Stimulated activated CD8-positive, alpha-beta memory T cell treated with anti-CD3 and anti-CD28 coated beads, Interleukin-12 subunit alpha, Interleukin-12 subunit beta, amount 100 ng/mL, for 1 hour (primary cell): ENCODE measurements at places on chromosomes 16 and 17.

GRCh38 chr17:82230609-82231311 is 1.9 kb downstream of the SLC16A3 start:
- no peak for DNase-seq

DNA sequence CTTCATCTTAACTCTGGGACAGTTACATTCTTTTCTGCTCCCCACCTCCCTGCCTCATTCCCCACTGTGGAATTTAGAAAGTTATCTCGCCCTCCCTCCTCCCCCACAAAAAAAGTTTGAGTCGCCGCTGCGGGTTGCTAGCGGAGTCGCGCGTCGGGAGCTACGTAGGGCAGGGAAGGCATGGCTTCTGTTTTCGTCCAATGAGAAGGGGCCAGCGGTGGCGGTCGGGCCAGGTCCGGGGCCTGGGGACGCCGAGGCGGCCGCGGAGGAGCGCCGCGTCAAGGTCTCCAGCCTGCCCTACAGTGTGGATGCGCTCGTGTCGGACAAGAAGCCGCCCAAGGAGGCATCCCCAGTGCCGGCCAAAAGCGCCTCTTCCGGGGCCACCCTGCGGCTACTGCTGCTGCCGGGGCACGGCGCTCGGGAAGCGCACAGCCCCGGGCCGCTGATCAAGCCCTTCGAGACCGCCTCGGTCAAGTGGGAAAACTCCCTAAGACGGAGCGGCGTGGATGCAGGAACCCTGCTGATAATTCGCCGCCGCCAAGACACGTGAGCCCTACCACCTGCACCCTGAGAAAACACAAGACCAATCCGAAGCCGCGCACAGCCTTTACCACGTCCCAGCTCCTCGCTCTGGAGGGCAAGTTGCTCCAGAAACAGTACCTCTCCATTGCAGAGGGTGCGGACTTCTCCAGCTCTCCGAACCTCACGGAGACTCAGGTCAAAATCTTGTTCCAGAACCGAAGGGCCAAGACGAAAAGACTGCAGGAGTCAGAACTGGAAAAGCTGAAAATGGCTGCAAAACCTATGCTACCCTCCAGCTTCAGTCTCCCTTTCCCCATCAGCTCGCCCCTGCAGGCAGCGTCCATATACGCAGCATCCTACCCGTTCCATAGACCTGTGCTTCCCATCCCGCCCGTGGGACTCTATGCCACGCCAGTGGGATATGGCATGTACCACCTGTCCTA is 8.9 kb downstream of the OR4D1 start:
- peak; percentile 32 for DNase-seq

DNA sequence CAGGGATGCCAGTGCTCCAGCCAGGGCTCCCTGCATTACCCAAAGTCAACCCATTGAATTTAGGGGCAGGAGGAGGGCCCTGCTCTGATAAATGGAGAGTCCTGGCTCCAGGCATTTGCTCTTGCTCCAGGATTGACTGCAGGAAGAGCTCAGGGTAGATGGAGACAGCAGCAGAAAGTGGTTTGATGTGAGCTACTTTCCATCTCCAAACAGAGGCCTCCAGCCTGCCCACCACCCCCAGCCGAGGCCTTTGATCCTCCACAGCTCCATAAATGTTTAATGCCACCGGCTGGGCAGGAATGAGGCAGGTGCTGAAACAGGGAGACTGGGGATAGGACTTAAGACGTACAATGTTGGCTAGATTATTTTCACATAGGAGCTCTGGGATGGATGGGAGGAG is 4.3 kb upstream of the SEZ6 start:
- DNase-seq = no peak

DNA sequence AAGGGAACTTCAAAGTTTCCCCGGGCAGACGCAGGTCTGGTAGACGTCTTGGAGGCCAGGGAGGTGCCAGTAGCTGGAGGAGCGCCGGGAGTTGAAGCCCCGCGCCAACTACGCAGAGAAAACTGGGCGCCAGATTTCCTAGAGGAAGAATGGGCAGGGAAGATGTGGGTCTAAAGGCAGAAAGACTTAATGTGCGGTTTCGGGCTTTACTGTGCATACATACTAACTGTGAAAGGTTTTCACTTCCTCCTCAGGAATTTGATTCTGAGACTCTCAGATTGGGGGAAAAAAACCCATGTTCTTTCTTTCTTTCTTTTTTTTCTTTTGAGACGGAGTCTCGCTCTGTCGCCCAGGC is 331 bp upstream of the ZNF287 start:
- no peak for DNase-seq

DNA sequence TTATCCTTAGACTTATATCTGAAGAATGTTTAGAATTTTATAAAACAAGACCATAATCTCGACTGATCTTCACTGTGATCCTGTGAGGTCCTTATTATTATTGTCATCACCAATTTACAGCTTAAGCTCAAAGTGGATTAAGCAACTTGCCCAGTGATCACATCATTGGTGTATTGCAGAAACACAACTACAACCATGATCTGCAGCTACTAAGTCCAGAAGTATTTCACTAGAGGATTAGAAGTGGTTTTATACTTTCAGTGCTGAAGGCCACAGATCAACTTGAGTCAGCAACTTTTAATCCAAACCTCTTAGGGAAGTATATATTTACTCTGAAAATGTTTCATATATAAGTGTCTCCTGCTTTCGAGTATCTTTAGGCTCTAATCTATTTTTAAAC is 624.3 kb upstream of the SOX9 start:
- no peak for DNase-seq

DNA sequence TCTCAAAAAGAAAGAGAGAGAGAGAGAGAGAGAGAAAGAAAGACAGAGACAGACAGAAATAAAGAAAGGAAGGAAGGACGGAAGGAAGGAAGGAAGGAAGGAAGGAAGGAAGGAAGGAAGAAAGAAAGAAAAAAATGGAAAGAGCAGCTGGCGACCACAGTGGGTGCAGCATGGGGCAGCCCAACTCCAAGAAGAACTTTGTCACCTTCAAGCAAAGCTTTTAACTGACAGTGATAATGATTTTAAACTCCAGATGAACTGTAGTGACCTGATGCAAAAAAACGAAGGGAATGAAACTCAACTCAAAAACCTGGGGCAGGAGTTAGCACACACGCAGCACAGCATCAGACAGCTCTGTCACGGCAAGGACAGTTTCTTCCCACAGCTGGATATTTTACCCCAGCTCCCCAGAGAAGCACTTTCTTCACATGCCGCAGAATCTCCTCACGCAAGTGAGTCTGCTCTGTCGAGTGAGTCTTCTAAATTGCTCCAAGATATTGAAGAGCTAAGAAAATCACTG is 5.0 kb upstream of the ARHGAP17 start:
- no peak for DNase-seq

- no peak for DNase-seq
Observed at GRCh38 chr16:65119435-65119834, 2.4 kb downstream of the CDH11 start.

DNA sequence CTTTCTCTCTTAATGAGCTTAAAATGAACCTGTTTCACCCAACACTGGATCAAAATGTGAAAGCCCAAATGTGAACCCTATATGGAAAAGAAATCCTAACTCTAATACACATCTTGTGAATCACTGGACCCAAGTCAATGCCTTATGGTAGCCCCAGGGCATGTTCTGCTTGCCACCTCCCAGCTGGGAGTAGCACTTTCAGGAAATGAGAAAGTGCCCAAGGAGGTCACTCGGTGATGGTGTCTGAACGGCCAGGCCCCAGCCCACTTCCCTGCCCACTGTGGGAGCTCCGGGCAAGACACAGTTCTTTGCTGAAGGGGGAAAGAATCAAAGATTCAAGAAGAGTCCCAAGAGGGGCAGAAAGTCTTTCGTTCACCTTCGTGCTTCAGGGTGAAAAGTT is 46.1 kb downstream of the GTF3C1 start:
- no peak for DNase-seq

GRCh38 chr16:26275021-26275590 is 583.3 kb downstream of the HS3ST4 start:
- DNase-seq = no peak

DNA sequence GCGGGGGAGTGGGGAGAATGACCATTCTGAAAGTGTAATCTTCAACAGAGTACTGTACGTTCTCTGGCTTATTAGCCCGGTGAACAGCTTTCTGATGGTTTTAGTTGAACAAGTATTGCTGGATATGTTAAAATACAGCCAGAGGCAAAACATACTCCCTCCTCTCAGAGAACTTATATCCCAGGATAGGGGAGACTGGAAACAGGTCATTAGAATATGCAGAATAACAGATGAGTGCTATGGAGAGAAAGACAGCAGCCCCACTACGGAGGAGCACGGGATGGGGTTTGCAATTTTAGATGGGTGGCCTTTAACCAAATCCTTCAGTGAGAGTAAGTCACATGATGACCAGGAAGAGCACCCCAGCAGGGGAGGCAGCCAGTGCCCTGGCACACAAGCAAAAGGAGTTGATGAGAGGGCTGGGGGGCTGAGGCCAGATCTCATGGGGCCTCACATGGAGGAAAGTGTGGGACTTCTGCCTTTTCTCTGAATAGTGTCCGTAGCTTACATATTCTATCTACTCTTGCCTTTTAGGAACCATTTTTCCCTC is 43.1 kb upstream of the SEC14L1 start:
- no peak for DNase-seq

GRCh38 chr16:6548507-6548906 is 784.1 kb upstream of the RBFOX1 start:
- DNase-seq = no peak
